HS-27A (cell line): ENCODE measurements at places on chromosomes 7 and 10.

DNA sequence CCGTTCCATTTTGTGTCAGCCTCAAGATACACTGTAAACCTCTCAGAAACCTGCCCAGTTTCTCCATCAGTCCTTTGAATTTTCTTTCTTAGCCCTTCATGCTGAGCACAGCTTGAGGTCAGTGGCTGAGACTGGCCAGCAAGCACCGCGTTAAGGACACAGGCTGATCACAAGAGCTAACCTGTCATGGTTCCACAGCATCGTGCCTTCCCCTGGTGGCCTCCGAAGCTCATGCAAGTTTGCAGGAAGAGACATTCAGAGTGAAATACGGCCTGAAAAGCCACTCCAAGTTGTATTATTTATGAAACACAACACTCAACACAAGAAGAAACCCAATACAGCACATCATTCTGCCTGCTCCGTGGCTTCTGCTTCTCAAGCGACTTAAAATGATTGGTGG lies 57.0 kb upstream of the PFKP start:
- DNase-seq, result no peak

- no peak for DNase-seq
Measured at GRCh38 chr10:103064956-103065355, 128.1 kb downstream of the NT5C2 start.

GRCh38 chr7:153682628-153683027 lies 369.6 kb upstream of the DPP6 start:
- DNase-seq, result no peak

GRCh38 chr7:158416283-158416933 lies 171.2 kb downstream of the PTPRN2 start:
- DNase-seq, result no peak

DNA sequence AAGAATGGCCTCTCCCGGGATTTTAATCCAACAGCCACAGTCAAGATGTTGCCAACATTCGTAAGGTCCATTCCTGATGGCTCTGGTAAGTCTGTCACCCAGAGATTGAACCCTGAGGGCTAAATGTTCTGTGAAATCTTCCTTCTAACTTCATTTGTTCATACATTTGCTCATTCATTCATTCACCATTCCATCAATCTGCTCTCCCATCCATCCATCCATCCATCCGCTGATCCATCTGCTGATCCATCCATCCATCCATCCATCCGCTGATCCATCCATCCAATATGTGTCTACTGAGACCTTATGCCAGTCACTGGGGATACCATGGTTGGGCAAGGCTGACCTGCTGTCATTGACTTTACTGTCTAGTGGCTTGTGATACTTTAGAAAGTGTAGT lies 65.6 kb downstream of the HK1 start:
- no peak for DNase-seq

GRCh38 chr10:113897693-113898618 lies 43.5 kb downstream of the NHLRC2 start:
- DNase-seq, result no peak

DNA sequence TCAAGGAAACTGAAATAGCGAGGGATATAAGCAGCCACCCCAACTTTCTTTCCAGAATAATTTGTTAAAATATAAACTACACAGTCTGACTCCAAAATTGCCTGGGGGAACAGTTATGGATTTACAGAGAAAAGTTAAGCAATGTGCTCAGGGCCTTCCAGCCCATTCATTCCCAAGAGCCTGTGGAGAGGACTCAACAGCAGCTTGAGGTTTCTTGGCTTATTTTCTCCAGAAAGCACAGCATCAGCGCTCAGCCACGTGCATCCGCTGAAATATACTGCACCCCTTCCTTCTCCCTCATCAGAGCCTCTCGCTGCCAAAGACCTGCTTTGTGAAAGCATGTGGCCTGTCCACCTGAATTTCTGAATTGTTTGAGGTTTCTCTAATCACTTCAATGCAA lies 375.2 kb upstream of the VWC2 start:
- no peak for DNase-seq

GRCh38 chr7:155794196-155794595 lies 18.1 kb downstream of the SHH start:
- DNase-seq, result no peak

- DNase-seq, result no peak
Measured at GRCh38 chr7:155881471-155882350, 69.4 kb upstream of the SHH start.

DNA sequence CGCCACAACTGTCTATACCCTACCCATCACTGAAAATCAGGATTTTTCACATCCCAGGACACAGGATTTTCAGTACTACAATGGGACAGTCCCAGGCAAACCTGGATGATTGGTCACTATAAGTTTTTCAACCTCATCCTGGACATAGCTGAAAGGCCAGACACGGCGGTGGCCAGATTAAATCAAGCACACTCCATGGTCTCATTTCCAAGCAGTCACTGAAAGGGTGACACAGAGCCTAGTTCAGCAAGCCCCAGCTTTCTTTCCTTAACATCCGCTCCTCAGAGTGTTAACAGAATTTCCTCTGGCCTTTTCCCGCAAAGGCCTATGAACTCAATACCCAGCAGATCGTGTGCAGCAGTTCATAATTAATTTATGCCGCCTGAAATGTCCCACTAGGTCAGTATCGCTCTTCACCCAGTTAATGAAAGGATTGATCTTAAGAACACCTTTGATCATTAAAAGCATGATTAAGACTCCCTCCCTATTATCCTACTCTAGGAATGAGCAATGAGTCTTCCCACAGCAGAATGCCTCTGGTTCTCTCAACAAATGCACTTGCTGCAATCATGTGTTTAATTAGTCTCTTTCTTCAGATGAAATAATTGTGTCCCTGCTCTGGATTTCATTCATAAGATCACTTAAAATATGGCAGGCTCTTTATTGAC lies 104.0 kb upstream of the NANOS1 start:
- DNase-seq, result no peak

- no peak for DNase-seq
Measured at GRCh38 chr7:121479466-121479865, 83.4 kb upstream of the FAM3C start.

DNA sequence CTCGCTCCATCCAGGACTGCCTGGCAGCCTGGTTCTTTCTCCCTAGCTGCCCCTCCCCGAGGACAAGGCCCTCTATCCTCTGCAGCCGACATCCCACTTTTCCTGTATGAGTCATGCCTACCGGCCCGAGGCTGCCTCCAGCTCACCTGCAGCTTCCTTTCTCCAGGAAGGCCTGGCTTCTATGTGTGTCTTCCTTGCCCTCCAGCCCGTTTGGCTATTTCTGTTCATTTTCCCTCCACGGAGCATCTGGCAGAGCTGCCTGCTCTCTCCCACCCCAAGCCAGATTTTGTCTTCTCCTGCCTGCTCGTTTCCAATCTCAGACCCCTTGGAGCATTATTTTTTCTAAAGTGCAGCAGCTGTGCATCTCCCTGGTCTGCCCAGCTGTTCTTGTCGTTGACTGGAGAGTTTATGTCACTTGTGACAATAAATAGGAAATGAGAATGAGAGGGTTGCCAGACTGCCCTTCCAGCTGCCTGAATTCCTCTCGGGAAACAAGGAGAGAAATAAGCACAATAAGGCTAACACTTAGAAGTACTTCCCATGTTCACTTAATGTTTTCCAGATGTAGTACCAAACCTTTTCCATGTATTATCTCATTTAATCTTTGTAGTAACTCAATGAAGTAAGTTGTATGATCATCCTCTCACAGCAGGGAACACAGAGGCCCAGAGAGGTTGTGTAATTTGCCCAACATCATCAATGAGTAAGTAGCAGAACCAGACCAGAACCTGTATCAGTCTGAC lies 19.7 kb downstream of the UBTD1 start:
- no peak for DNase-seq

- DNase-seq, result no peak
Measured at GRCh38 chr7:87993269-87993668, 59.2 kb downstream of the ADAM22 start.

DNA sequence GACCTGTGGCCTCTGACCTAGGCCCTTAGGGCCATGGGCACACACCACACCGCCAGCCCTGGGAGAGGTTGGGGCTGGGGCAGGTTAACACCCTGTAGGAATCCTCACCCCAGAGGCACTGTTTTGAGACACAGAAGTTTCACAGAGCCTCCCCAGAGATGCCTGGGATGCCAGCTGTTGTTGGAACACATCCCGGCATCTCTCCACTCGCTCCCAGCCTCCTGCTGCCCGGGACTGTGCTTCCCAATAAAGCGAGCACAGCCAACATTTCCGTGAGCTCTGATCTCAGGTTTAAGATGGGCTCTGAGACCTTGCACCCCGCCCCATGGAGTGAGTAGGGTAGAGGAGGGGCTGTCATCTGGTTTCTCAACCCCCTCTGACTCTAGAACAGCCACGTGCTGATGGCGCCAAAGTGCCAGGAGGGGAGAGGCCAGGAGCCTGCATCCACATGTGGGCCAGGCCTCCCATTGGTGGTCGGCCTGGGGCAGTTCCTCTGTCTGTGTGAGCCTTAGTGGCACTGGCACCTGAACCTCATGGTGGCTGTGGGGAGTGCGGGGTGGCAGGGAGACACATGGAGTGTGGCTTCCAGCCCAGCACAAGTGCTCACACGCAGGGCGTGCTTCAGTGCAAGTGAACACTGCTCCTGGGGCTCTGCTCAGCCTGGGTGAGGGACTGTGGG lies 54.7 kb downstream of the RASGEF1A start:
- DNase-seq, result no peak

- DNase-seq, result no peak
Measured at GRCh38 chr7:116162254-116162653, 48.1 kb upstream of the TES start.

- no peak for DNase-seq
Measured at GRCh38 chr10:95867866-95868265, 39.9 kb upstream of the CC2D2B start.

GRCh38 chr10:47071891-47072290 lies 160.7 kb downstream of the PTPN20 start:
- DNase-seq, result no peak

DNA sequence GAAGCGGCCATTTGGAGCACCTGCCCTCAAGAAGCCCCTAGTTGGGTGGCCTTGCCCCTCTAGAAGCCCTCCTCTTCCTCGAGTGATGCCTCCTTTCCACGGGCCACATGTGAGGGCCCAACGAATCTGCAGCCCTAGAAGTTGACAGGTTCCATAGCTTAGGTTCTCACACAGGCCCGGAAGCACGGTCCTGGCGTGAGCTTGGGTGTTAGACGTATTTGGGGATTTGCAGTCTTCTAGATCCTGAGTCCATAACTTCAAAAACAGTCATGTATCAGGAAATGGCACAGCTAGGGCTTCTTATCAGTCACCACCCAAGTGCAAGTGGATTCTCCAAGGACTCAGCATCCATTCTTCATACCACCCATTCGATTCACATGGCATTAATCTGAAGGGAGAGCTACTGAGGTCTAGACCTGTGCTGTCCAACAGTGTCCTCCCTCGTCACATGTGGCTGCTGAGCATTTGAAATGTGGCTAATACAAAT lies 477 bp upstream of the FBXW4 start:
- DNase-seq, result no peak

- no peak for DNase-seq
Measured at GRCh38 chr10:128642502-128642901, 516.3 kb upstream of the MKI67 start.

DNA sequence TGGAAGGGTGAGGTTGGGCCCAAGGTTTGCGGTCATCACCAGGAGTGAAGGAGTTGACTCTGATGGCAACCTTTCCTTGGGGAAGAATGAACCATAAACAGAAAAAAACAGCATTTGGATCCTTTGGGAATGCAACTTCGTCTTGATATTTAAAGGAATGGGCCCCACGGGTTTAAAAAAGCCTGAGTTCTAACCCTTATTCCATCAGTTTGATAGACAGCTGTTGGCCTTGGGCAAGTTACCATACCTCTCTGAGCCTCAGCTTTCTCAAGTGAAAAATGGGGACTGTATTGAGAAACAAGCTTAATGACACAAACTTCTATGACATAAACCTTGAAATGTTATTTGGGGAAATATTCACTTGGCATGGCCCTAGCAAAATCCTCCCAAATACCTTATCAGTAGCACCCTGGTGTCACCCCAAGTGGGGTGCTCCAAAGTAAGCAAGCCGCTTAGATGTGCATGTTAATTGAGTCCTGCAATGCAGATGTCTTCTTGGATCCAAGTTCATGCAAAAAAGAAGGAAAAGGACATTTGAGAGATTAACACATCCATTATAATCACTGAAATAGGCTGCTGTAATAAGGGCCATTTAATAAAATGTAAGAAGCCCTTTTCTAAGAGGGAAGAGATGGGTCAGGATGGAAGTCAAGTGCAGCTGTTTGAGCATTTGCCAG lies 13.8 kb downstream of the MXI1 start:
- DNase-seq, result no peak

DNA sequence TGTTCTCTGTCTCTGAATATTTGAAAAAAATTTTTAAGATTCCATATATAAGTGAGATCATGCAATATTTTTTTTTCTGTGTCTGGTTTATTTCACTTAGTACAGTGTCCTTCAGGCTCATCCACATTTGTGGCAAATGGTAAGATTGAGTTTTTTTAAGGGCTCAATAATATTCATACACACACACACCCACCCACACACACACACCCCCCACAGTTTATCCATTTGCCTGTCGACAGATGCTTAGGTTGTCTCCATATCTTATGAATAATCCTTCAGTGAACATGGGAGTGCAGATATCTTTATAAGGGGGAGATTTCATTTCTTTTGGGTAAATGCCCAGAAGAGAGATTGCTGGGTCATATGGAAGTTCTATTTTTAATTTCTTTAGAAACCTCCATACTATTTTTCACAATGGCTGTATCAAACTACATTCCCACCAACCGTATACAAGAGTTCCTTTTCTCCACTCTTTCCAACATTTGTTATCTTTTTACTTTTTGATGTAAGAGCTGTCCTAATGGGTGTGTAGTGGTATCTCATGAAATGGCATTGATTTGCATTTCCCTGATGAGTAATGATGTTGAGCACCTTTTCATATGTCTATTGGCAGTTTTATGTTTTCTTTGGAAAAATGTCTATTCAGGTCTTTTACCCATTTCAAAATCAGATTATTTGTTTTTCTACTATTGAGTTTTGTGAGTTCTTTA lies 35.0 kb downstream of the AUTS2 start:
- no peak for DNase-seq

GRCh38 chr10:90424730-90425129 lies 433.1 kb downstream of the HTR7 start:
- peak; percentile 20 for DNase-seq

- DNase-seq, result no peak
Measured at GRCh38 chr10:128727114-128727513, 600.9 kb upstream of the MKI67 start.

GRCh38 chr7:155584763-155585531 lies 38.6 kb upstream of the CNPY1 start:
- no peak for DNase-seq

GRCh38 chr7:103447073-103447960 lies 1.3 kb upstream of the SLC26A5 start:
- no peak for DNase-seq

- no peak for DNase-seq
Measured at GRCh38 chr7:135175931-135176330, 5.4 kb upstream of the CYREN start.

DNA sequence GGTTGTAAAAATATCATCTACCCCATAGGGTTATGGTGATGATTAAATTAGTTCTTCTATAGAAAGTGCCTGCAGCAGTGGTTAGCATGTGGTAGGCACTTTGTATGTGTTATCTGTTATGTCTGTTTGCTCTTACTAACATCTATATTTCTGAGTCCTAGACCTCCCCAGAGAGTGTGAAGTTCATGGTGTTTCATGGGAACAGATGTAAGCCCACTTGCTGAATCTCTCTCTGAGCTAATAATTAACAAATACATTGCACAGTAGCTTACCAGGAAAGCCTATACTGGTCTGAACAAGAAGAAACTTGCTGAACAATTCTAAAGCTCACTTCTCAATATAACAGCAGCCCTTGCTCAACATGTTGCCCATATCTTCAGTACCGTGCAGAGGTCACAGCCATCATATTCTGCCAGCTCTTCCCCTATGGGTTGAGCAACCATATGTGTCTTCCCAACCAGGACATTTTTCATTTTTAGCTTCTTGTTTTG lies 100.1 kb downstream of the NPSR1 start:
- no peak for DNase-seq
